Natural killer cell treated with Interleukin-12 subunit alpha and Interleukin-12 subunit beta and Interleukin-15 and Interleukin-18, amount 100 ng/mL, for 72 hours (primary cell): ENCODE measurements at places on chromosomes 5 and 9. TPM values are rescaled to one million over a fixed set of nuclear protein-coding genes. Genes with fewer than 3 reads are reported as not detected.

The TUBB4B gene
- total RNA-seq = 332 TPM

The PRR16 gene
- not detected for total RNA-seq

DNA sequence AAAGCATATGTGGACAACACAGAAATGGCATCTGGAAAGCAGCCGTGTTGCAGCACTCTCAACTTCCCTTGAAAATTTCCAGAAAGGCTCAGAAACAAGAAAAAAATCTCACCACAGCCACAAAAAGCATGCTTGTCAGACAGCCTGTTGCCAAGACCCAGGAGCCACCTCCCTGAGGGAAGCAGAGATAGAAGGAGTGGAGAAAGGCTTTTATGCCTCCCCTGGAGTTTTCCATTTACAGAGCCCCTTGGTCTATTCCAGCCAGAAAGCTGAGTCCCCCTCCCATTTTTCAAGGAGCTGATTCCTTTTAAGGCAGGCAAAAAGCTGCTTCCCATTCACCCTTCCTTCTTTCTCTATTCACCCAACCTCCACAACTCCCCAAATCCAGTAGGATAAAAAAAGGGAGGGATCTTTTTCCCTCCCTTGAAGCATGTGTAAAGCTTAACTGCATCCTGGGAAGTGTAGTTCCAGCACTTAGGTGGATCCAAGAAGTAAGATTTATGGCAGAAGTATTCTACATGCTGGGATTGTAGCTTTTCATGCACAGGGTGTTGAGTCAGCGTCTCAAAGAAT lies 37.1 kb upstream of the PALM2AKAP2 start:
- no peak overlapping the region for H3K27ac ChIP-seq
- no peaks in the 10 kb centered on the region for H3K36me3 ChIP-seq
- no peaks in the 10 kb centered on the region for H3K4me1 ChIP-seq
- H3K4me3 ChIP-seq = no peak overlapping the region

DNA sequence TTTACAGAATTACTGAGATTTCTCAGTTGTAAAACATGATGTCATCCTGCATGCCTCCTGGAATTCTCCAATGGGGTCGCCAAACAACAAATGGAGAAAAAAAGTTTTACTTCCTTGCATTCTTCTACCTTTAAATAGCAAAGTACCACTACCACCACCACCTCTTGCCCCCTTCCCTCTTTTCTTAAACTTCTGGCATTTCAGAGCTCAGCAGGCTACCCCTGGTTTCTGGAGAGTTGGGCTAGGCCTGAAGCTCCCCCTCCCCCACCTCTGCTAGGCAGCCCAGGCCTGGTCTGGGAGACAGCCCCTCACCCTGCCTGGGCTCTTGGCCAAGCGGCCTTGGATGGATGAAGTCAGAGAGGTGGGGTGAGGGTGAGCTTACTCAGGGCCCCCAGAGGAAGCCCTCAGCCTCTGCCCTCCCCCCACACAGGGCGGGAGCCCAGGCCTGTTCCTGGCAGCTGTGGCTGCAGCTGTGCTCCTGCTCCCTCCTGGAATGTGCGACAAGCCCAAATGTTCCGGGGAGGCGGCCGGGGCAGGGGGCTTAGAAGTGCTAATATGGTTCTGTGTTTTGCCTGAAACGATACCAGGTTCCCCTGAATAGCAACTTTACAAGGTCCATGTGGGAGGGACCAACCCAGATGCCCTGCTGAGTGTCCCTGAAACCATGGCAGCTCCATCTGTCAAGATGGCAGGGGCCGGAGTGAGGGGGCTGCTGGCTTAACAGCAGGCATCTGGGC lies 6.0 kb upstream of the CCIN start:
- peaks cover 13% of the 10 kb centered on the region for H3K4me1 ChIP-seq
- H3K36me3 ChIP-seq = no peaks in the 10 kb centered on the region
- no peak overlapping the region for H3K4me3 ChIP-seq
- no peak for DNase-seq
- H3K27ac ChIP-seq = no peak overlapping the region
- H3K27me3 ChIP-seq = no peaks in the 10 kb centered on the region

GRCh38 chr9:70954596-70955143 lies 166.8 kb downstream of the TRPM3 start:
- H3K4me3 ChIP-seq = no peak overlapping the region
- no peaks in the 10 kb centered on the region for H3K36me3 ChIP-seq
- H3K27me3 ChIP-seq = no peaks in the 10 kb centered on the region
- H3K27ac ChIP-seq = no peak overlapping the region
- no peaks in the 10 kb centered on the region for H3K4me1 ChIP-seq

The LCN1 gene
- not detected for total RNA-seq

DNA sequence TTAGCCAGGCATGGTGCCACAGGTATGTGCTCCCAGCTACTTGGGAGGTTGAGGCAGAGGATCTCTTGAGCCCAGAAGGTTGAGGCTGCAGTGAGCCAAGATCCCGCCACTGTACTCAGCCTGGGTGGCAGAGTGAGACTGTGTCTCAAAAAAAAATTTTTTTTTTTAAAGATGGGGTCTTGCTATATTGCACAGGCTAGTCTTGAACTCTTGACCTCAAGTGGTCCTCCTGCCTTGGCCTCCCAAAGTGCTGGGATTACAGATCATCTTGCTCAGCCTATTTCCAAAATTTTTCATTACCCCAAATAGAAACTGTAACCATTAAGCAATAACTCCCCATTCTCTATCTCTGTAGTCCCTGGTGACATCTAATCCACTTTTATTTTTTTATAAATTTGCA lies 4.4 kb upstream of the TBC1D13 start:
- H3K36me3 ChIP-seq = no peaks in the 10 kb centered on the region
- H3K27me3 ChIP-seq = peaks cover 2% of the 10 kb centered on the region
- no peak overlapping the region for H3K4me3 ChIP-seq
- no peak overlapping the region for H3K27ac ChIP-seq

DNA sequence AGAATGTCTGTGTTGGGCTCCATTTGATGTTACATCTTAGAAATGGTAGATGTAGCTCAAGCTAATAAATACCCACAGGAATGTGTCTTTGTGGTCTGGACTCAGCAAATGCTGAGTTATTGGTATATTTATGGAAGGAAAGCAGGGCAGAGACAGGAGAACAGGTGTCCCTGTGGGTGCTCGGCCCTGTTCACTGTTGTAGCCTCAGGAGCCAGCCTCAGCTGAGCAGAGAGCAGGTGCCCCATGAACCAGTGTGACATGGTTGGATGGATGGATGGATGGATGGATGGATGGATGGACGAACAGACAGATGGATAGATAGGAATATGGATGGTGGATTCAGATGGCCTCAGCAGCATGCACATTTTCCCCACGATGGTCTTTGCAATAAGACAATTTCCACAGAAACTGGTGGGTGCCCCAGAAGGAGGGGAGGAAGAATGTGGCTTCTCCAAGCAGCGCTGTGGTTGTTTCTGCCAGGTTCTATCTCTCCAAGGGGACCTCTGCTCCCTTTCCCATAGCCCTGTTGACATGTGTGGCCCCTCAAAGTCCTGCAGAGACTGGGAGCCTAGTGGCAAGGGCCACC lies 8.2 kb upstream of the IRF1 start:
- no peaks in the 10 kb centered on the region for H3K27me3 ChIP-seq
- H3K36me3 ChIP-seq = no peaks in the 10 kb centered on the region
- peak overlapping the region; percentile 90 for H3K27ac ChIP-seq
- peaks cover 54% of the 10 kb centered on the region for H3K4me1 ChIP-seq
- no peak for DNase-seq

DNA sequence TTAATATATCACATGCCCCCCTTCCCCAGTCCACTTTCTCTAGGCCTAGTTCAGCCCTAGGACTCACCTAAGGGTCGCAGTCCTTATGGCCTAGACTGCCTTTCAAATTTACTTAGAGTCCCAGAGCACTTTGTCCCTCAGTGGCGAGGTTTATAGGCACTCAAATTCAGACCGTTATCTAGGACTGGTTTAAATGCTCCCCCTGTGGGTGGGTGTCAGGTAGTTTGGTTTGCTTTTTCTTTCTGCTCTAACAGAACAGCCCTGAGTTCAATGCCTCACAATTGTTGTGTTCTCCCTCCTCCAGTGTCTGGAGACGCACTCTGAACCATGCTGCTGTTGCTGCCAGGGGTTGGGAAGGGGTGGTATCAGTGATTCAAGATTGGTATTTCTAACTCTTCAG lies 317.1 kb downstream of the MAT2B start:
- no peak for DNase-seq
- no peaks in the 10 kb centered on the region for H3K4me1 ChIP-seq
- peaks cover 2% of the 10 kb centered on the region for H3K27me3 ChIP-seq
- H3K27ac ChIP-seq = no peak overlapping the region
- H3K36me3 ChIP-seq = peaks cover 24% of the 10 kb centered on the region

DNA sequence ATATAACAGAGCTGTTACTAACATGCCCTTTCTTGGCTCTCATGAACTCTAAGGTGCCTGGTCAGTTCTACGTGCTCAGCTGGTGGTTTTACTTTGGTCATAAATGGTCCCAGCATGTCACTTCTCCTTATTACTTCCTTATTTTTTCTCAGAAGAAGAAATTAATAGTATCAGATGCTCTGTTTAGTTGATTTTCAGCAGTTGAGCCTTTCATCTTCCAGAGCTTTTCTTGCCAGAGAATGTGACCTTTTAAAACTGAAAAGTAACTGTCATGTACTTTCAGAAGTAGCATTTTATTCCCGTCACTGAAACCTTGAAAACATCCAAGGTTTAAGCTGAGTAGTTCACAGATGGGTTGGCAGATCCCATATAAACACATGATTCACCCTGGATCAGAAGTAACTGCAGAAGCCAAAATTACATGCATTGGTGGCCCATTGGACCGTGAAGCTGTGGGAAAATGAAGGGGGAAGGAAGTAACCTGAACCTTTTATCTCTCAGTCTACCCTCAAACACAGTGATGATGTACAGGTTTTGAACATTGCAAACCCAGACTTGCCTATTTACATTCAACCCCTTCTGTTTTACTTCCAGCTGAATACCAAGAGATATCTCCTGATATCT lies 50.5 kb downstream of the HACD4 start:
- H3K4me1 ChIP-seq = peaks cover 4% of the 10 kb centered on the region
- no peak overlapping the region for H3K27ac ChIP-seq
- peaks cover 4% of the 10 kb centered on the region for H3K36me3 ChIP-seq
- H3K27me3 ChIP-seq = no peaks in the 10 kb centered on the region

GRCh38 chr5:52668544-52669185 lies 119.1 kb upstream of the ITGA1 start:
- no peak overlapping the region for H3K27ac ChIP-seq
- H3K36me3 ChIP-seq = no peaks in the 10 kb centered on the region
- no peak for DNase-seq

The IFNA2 gene
- not detected for total RNA-seq

DNA sequence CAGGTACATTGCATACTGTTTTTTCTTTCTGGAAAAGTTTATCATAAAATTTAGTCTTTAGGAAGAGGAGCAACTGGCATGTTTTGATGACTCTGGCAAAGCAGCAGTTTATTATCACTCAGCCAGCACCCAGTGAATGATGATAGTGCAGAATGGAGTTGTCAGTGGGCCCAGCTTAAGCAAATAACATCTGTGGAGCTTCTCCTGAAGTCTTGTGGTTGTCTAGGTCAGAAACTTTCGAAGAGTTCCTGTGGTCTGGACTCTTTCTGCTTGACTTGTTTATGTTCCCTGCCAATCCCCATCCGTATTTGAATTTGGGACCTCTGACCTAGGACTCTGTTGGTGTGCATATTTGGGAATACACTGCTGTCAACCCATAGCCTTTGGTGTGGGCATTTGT lies 38.1 kb upstream of the C5orf47 start:
- no peaks in the 10 kb centered on the region for H3K27me3 ChIP-seq
- H3K36me3 ChIP-seq = peaks cover 36% of the 10 kb centered on the region
- no peak overlapping the region for H3K27ac ChIP-seq
- no peak overlapping the region for H3K4me3 ChIP-seq
- DNase-seq = no peak
- no peaks in the 10 kb centered on the region for H3K4me1 ChIP-seq

The ENG gene
- total RNA-seq = 34.1 TPM

DNA sequence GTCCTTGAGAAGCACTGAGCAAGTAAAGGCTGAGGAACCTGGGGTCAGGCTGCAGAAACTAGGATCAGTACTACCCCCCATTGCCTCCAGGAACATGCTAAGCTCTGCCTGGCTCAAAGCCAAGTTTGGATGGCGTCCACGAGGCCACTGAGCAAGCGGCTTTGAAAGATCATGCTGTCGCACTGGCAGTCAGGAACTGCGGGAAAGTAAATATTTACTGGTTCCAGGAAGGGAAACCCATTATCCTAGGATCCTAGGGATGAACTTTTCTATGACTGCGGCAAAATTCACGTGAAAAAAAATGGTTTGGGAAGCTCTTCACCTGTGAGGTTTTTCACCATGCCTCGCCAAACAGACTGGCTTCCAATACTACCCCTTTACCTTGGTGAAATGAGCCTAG lies 75.3 kb upstream of the PJA2 start:
- no peaks in the 10 kb centered on the region for H3K4me1 ChIP-seq
- H3K4me3 ChIP-seq = no peak overlapping the region
- H3K36me3 ChIP-seq = no peaks in the 10 kb centered on the region
- peaks cover 29% of the 10 kb centered on the region for H3K27me3 ChIP-seq

GRCh38 chr9:8978334-8978733 lies 1178.8 kb upstream of the DMAC1 start:
- DNase-seq = no peak
- no peaks in the 10 kb centered on the region for H3K36me3 ChIP-seq
- H3K4me1 ChIP-seq = no peaks in the 10 kb centered on the region
- H3K27me3 ChIP-seq = no peaks in the 10 kb centered on the region

The PCDHB16 gene
- not detected for total RNA-seq

The GABRP gene
- not detected for total RNA-seq

The MRRF gene
- total RNA-seq = 60.9 TPM

GRCh38 chr5:94761055-94761454 lies 142.6 kb downstream of the SLF1 start:
- H3K27ac ChIP-seq = no peak overlapping the region
- peaks cover 13% of the 10 kb centered on the region for H3K36me3 ChIP-seq
- no peaks in the 10 kb centered on the region for H3K4me1 ChIP-seq
- H3K27me3 ChIP-seq = no peaks in the 10 kb centered on the region
- DNase-seq = no peak

- DNase-seq = no peak
- H3K36me3 ChIP-seq = no peaks in the 10 kb centered on the region
- H3K27me3 ChIP-seq = no peaks in the 10 kb centered on the region
Observed at GRCh38 chr5:5799826-5800225, 377.3 kb downstream of the ICE1 start.

GRCh38 chr9:93028448-93029006 lies 30.0 kb upstream of the SUSD3 start:
- H3K27me3 ChIP-seq = no peaks in the 10 kb centered on the region
- peaks cover 7% of the 10 kb centered on the region for H3K36me3 ChIP-seq
- peaks cover 30% of the 10 kb centered on the region for H3K4me1 ChIP-seq
- H3K4me3 ChIP-seq = peak overlapping the region; percentile 68
- peak overlapping the region; percentile 94 for H3K27ac ChIP-seq
- DNase-seq = peak; percentile 75

GRCh38 chr9:136949239-136949816 lies 2.7 kb upstream of the LCN12 start:
- peak overlapping the region; percentile 81 for H3K4me3 ChIP-seq
- H3K27ac ChIP-seq = peak overlapping the region; percentile 83
- H3K4me1 ChIP-seq = peaks cover 15% of the 10 kb centered on the region
- no peaks in the 10 kb centered on the region for H3K27me3 ChIP-seq
- no peak for DNase-seq
- H3K36me3 ChIP-seq = no peaks in the 10 kb centered on the region
